ENCODE measurements at places on chromosomes 3 and 15.

- no peak for DNase-seq
These were observed 159.6 kb downstream of the XXYLT1 start for GRCh38 chr3:195111319-195111705.

GRCh38 chr15:40340038-40340739, 550 bp downstream of the CCDC9B start:
- DNase-seq = no peak

DNA sequence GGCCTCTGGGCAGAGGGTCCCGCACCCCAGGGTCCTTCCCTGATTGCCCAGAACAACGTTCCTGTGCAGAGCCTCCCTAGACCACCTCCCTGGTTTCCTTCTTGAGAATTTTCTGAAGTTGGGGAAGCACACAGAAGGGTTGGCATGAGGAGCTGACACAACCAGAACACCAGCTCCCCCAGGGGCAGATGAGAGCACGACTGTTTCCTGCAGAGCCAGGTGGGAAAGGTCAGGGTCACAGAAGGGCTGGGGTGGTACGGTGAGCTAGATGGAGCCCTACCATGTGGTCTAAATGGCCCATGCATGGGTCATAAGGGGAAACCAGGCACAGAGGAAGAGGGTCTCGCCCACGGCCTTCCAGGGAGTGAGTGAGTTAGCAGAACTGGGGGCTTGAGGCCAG, 10.4 kb downstream of the PPCDC start:
- DNase-seq = no peak

DNA sequence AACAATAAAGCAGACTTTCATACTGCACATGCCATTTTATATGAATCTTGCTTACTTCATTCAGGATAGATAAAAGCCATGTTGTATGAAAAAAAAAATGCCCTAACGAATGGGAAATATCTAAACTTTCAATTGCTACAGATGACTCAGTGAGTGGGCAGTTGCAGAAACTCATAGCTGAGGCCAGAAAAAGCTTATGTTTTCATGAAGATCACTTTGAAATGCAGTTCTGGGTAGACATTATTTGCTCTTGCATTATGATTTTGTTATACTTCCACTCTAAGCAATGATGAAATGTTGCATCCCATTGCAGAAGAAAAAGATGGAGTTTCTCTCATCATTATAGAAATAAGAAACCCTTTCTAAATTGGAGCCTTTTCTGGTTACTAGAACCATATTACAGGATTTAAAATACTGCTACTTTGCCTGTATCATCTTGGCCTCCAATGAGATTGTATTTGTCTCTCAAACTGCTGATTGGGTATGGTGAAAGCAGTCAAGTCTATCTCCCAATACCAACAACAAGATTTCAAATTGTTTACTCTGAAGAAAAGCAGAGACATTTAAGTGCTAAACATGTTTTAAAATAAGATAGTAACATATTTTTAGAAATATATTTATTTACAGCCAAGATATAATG, 17.0 kb downstream of the PEAK1 start:
- DNase-seq = no peak

DNA sequence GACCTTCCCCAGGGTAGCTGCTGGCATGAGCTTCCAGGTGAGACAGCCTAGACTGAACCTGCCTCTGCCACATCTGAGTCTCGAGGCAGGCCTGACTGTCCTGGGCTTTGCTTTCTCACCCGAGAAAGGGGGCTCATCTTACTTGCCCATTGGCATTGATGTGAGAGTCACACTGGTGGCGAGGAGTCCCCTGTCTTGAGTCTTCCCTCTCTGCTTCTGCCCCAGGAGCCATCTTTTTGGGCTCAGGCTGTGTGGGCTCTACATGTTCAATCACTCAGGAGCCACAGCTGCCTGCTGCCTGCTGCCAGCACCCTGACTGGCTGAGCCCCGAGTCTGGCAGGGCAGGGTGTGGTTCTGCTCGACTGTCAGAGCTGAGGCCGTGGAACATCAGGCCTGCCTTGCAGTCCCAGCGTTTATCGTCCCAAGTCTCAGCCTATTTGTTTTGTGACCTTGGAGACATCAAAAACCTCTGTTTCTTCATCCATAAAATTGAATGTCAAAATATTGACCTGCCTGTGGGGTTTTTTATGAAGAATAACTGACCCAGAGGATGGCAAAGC, 132.5 kb downstream of the DNAJB8 start:
- DNase-seq = no peak

Measured in stimulated activated CD8-positive, alpha-beta memory T cell treated with anti-CD3 and anti-CD28 coated beads, Interleukin-15, amount 100 ng/mL, for 48 hours (primary cell).